ENCODE measurements at places on chromosomes 2 and 18. TPM values are rescaled to one million over a fixed set of nuclear protein-coding genes. Genes with fewer than 3 reads are reported as not detected.

GRCh38 chr2:203596183-203596582 lies 61.1 kb upstream of the RAPH1 start:
- no peak for DNase-seq

The SEC11C gene
- total RNA-seq, result 66.8 TPM

DNA sequence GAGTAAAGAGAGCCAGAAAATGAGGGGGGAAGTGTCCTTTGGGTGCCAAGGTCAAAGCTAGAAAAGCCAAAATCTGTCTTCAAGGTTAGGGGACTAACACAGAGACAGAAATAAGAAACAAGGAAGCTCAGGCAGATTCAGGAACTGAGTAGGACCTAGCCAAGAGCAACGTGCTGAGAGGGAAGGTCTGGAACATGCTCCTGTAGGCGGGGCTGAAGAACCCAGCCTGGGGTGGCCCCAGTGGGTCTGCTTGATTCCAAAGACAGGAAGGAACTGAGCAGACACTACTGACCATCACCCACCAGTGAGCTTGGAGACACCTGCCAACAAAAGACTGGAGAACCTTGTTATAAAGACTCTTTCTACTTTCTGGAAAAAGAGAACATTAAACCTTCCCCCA lies 105.1 kb downstream of the SP3 start:
- no peak for DNase-seq

DNA sequence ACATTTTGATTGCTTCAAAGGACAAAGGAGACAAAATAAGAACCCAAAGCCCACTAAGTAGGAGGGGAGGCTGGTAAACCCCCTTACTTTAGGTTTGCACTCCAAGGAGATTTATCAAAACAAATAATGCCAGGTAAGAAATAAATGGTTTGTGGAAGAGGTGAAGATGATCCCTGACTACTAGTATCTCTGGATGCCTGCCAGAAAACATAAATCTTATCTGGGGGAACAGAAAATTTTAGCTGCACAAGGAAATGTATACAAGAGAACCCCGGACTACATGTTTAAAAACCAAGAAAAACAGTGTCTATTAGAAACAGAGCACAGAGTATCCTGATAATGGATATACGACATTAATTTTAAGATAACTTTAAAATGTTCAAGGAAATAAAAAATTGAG lies 114.1 kb downstream of the TRABD2A start:
- DNase-seq, result no peak

- DNase-seq, result no peak
Measured at GRCh38 chr2:231049286-231050017, 7.2 kb upstream of the PSMD1 start.

GRCh38 chr18:10400534-10401307 lies 53.7 kb upstream of the APCDD1 start:
- DNase-seq, result no peak

The ZSWIM2 gene
- not detected for total RNA-seq

DNA sequence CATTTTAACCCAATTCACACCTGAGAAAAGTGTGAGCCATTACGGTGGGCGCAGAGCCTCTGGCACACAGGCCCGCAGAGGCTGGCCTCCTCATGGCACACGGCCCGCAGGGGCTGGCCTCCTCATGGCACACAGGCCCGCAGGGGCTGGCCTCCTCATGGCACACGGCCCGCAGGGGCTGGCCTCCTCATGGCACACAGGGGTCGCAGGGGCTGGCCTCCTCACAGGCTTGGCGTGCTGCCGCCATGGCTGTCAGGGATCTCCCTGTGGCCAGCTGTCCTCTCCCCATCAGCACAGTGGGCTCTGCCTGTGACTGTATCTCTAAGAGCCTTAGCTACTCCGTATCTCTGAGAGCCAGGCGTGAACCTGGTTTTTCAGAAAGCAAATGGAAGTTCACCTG lies 24.6 kb downstream of the ANO7 start:
- no peak for DNase-seq

DNA sequence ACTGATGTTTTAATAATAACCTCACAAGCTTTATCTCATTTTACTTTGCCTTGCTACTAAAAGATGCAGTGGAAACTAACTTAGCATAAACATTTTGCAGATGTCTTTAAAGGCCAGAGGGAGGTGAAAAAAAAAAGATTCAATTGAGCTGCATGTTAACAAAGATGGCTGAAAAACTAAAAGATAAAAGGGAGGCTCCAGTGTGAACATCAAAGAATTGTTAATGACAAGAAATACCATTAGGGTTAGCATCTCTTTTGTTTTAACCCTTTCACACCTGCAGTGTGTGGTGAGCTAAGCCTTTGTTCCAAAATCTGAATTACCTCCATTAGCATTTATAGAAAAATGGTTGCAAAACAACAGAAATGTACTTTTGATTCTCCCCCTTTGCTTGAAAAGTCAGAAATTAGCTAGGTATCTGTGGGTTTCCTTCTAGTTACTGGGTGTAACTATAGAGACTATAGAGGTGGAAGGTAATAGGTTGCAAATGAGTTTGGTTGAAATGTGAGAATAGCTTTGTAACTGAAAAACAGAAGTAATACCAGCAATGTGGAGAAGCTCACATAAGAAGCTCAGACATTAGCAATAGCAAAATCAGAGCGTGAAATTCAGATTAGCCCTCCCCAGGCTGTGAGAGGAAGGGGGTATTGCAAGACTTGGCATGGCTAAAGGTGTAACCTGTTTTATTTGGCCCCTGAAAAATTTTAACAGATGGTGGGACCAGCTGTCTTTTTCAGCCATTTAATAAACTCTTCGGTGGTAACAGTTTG lies 34.8 kb upstream of the SP5 start:
- DNase-seq, result no peak

DNA sequence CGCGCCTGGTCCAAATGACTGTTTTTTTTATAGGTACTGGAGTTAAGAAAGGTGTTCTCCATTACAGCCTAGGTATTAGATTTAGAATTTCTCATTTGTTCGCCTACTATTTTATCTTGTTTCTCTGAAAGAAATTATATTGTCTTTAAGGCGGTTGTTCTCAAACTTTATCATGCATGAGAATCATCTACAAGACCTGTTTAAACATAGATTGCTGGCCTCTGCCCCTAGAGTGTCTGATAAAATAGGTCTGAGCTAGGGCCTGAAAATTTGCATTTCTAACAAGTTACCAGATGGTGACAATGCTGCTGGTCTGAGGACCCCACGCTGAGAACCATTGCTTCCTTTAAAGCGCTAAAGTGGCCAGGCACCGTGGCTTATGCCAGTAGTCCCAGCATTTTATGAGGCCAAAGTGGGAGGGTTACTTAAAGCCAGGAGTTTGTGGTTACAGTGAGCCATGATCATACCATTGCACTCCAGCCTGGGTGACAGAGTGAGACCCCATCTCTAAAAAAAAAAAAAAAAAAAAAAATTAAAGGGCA lies 34.0 kb upstream of the RNF138 start:
- no peak for DNase-seq

DNA sequence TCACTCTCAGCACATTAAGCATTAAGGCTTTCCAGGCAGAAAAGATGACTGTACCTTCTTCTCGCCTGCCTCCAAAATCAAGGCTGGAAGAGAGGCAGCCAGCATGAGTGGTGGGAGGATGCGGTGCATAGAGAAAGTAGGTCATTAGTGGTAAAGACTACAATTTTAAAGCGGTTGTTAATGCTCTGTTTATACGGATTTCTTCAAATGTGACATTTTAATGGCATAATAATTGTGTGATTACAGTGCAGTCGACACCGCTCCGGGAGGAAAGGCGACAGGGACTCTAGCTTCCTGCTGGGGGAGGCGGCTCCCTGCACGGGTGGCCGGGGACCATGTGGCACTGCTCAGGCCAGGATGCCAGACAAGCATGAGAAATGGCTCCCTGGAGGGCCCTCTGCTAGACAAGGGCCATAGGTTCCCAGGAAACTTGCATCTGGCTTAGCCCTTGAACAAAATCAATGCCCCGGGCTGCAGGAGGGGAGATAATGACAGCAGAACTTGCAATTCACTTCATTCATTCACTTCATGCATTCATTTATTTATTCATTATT lies 129.6 kb downstream of the GALNT14 start:
- DNase-seq, result no peak

GRCh38 chr18:76475450-76476194 lies 19.4 kb downstream of the ZNF516 start:
- no peak for DNase-seq

DNA sequence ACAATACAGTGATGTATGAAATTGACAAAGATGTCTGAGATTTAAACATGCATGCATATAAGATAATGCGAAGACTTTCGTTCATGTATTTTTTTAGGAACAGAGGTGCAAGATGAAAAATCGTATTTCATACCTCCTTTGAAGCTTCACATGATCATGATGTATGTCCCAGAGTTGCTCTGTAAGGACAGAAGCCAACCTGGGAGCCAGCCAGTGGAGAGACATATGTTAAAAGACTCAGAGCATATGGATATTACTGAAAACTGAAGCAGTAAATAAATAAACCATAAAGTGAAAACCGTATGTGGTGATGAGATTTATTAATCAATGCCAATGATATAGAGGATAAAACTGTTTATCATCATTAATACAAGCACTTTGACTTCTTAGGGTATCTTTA lies 424.4 kb upstream of the NETO1 start:
- no peak for DNase-seq

GRCh38 chr2:211387734-211388133 lies 831.3 kb downstream of the CPS1 start:
- DNase-seq, result no peak

DNA sequence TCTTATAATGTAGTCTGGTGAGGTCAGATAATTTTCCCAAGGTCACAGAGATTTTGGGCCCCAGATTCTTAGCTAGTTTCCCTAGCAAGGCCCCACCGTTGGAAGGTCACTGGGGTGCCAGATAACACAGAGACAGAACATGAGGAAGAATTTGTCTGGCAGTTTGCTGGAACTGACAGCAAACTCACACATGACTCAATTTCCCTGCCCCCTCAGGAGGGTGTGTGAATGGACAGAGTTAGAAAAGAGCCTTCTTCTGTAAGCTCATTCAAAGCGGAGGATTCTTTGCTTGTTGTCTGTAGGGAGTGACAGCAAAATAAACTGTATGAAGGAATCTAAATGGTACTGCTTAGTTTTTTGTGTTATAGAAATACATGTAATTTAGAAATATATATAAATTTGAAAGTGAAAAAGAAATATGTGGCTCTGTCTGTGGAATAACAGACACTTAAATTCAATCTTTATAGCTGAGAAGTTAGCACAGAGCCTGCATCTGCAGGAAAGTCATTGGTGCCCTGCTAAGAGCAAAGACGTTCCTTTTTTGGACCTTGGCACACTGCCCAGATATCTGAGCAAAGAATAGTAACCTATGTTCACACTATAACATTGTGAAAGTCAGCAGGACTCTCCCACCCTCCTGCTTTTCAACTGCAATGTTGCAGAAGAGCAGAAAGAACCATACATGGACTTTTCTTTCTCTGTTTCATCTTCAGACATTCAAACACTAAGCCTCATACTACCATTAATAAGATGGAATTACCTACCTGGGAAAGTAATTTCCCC lies 2.1 kb downstream of the MDH1 start:
- no peak for DNase-seq

- DNase-seq, result no peak
Measured at GRCh38 chr2:42614838-42615237, 46.4 kb downstream of the MTA3 start.

- DNase-seq, result no peak
Measured at GRCh38 chr2:214139630-214140284, 271.1 kb upstream of the VWC2L start.

DNA sequence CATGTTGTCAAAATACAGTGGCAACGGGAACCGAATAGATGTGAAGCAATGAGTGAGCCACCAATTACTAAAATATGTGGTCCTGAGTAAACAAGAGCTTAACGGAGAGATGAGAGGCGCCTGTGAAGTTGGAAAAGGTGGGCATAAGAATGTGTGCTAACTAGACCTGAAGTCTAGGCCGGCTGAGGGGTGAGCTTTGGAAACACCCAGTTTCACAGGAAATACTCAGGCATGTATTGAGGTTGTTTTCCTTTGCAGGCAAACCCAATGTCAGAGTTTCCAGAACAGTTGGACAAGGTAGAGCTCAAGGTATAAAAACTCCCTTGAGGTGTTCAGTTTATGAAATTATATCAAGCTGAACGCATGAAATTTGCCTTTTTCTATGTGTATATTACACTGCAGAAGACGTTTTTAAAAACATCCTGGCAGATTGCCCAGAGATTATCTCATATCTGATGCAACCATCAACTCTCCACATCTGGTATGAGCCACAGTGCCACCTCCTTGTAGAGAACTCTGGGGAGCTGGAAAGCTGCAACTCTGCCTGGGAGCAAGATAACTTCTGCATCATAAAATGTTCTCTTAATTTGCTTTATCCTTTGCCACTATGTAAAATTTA lies 3.9 kb upstream of the WDSUB1 start:
- DNase-seq, result no peak

The SIGLEC15 gene
- total RNA-seq, result 0.32 TPM

The FOXI3 gene
- total RNA-seq, result not detected

- DNase-seq, result no peak
Measured at GRCh38 chr2:152240559-152241231, 65.1 kb upstream of the STAM2 start.

- no peak for DNase-seq
Measured at GRCh38 chr2:238706163-238706562, 141.7 kb upstream of the TWIST2 start.

GRCh38 chr2:148515976-148516375 lies 128.6 kb upstream of the EPC2 start:
- no peak for DNase-seq

- no peak for DNase-seq
Measured at GRCh38 chr2:25358249-25358815, 16.6 kb upstream of the DNMT3A start.

DNA sequence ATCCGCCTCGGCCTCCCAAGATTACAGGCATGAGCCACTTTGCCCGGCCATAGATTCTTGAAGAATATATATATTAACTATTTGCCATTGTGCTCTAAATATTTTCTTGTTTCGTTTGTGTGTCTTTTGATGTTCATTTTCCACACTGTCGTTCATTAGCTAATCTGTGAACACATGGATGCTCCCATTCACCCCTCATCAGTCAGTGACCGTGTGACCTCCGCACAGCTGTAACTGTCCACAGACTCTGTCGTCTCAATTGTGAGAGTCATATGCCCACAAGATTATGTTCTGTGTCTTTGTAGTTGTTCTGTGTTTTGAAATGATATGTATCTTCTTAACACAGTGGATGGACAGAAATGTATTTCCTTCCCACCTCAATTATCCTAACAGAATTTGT lies 29.6 kb downstream of the RAMP1 start:
- no peak for DNase-seq

DNA sequence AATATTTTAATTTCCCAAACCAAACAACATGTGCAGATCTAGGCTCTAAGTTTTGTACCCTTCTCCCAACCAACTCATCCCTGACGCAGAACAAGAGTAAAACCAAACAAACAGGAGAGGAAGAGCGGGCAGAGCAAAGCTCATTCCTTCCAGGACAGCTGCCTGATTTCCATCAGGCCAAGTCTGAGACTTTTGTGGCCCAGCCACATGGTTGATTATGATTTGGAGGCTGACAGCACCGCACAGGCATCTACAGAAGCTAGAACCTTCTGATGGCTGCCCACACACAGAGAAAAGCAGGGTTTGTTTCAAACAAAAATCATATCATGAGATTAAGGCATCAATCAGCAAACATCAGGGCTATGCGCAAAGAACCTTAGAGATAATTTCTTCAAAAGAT lies 262.6 kb downstream of the TNS1 start:
- DNase-seq, result no peak
